ENCODE measurements at places on chromosomes 5 and 9. TPM values are rescaled to one million over a fixed set of nuclear protein-coding genes. Genes with fewer than 3 reads are reported as not detected.

Gene TLX3
- not detected for total RNA-seq

Gene HRCT1
- total RNA-seq, result not detected

Gene GOLGA1
- total RNA-seq, result 16.2 TPM

Gene CERCAM
- 53.8 TPM for total RNA-seq

Gene LCNL1
- not detected for total RNA-seq

Gene C9orf50
- 1.8 TPM for total RNA-seq

Gene FAM174A
- total RNA-seq, result 37.7 TPM

Gene GAS1
- total RNA-seq, result 18.2 TPM

Gene RASGRF2
- 0.06 TPM for total RNA-seq

Gene LHX6
- 0.12 TPM for total RNA-seq

Gene CDC14B
- total RNA-seq, result 48.5 TPM

Gene ASPN
- total RNA-seq, result not detected

Gene SPINK13
- total RNA-seq, result not detected

Gene PCDHGC5
- 0.74 TPM for total RNA-seq

Gene IL31RA
- total RNA-seq, result not detected

Gene PLCXD3
- total RNA-seq, result 19.3 TPM

Gene MED27
- 30.2 TPM for total RNA-seq

Gene TUSC1
- 29.2 TPM for total RNA-seq

Gene SLC36A2
- total RNA-seq, result not detected

Gene GRIN3A
- total RNA-seq, result not detected

Gene C1QTNF2
- total RNA-seq, result not detected

Data from cardiac muscle cell (in vitro differentiated cells and primary cell).